ENCODE measurements at places on chromosomes 2 and 18.

DNA sequence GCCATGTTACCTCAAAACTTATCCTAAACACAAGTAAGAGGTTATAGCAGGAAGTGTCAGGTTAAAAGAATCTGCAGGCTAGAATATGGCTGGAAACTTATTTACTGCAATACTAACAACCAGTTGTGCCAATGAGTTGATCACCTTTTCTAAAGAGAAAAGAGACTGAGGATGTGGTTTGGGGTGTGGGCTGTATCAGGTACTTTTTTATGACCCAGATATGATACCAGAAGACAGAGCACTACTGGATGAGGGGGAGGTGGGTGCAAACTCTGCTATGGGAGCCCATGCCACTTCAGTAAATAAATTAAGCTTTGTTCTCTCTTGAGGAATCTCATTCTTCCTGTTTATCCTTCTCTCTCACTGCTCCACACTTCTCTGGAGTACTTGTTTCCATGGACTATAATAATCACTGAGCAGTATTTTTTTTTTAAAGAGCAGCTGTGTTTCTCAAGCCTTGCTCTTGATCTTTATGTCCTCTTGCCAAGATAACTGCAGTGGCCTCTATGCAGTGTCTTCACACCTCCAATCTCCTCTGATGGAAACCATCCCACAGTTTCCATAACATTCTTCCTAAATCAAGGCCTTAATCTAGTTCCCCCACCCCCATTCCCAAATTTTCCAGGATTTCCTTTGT lies 51.2 kb upstream of the NOSTRIN start:
- DNase-seq: no peak

DNA sequence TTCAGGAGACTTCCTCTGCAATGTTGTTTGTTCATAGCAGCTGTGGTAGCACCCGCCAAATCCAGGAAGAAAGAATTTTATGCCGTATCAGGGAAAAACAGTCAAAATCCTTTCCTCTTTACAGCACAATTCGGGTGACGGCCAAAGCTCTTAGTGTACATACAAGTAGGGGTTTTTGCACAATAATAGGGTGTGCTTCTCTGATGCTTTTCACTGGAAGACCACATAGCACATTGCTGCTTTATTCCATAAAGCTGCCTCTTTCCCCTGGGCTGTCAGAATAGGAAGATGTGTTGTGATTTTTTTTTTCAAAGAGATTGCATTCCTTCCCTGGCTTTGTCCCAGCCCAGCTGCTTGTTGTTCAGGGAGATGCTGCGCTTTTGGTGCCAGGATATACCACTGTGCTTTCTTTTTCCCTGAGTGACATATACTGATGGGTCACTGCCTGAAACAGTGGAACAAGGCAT lies 27.2 kb upstream of the LANCL1 start:
- no peak for DNase-seq

DNA sequence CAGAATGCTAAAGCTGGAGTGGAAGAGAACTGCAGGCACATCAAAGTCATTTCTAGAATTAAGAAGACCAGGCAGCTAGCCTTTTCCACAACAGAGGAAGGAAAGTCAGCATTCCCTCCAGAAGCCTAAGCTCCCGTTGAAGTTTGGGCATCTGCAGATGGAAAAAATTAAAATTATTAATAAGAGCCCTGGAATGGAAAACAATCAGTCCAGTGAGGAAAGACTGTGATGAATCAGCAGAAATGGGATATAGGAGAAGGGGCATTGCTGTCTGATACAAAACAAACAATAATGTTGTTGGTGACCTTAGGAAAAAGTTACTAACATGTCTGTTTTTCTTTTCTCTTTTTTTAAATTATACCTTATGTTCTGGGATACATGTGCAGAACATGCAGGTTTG lies 450.7 kb upstream of the SLC14A2 start:
- no peak for DNase-seq

DNA sequence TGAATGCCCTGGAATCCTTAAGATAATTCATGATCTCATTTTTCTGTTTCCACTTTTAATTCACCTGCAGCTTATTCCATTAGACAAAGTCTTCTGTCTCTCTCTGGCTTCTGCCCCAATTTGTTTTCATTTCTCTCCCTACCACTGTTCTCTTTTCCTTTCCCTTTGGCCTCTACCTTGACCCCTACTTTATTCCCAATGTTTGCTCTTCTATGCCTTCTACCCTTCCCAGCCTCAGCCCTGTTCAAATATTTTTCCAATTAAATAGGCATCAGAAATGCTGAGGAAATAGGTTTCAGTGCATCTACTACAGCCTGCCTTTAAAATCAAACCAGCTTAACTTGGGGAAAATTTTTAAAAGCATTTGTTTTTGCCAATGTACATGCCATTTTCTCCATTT lies 443.7 kb upstream of the CWC22 start:
- no peak for DNase-seq

DNA sequence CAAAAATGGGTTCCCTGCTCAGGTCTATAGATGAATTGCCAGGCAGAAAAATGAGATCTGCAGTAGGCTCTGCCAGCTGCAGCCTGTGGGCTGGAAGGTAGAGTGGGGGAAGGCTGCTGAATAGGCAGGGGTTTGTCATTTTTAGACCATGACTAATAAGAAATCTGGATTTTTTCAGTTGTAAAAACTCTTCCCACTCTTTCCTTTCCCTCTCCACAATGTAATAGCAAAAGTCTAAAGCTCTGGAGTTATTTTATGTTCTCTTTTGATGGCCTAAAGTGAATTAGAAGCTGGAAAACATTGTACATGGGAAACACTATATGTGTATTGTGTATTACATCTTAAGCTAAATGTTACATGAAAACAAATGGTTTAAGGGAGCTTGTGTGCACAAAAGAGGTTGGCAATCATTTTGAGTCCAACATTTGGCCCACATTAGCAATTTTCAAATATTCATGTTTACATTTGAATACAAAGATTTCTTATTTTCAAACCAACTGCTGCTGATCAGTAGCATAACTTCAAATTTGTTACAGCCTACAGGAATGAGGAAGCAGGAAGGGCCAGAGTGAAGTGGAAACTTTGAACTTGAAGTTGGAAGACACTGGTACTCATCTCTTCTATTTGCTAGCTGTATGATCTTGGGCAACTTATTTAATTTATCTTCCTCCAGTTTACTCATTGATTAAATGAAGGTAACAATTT lies 407.1 kb downstream of the SLC4A3 start:
- no peak for DNase-seq

- no peak for DNase-seq
These were observed 138.7 kb downstream of the PRKCE start for GRCh38 chr2:45789961-45790723.

DNA sequence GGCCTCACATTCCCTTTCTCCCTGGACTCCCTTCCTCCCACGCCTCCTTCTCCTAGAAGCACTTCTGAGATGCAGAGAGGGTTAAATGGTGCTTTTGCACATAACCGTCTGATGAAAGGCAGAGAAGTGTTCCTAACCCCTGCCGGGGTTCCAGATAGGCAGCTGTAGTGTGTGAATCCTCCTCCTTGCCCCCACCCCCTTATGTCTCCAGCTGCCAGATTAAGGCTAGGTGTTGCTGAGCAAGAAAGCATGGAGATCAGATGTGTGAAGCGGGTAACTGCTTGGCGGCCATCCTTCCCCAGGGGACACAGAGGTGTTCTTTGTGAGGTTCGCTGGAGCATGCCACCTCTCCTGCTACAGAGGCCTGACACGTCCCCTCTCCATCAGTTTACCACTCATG lies 88.3 kb downstream of the NRP2 start:
- no peak for DNase-seq

DNA sequence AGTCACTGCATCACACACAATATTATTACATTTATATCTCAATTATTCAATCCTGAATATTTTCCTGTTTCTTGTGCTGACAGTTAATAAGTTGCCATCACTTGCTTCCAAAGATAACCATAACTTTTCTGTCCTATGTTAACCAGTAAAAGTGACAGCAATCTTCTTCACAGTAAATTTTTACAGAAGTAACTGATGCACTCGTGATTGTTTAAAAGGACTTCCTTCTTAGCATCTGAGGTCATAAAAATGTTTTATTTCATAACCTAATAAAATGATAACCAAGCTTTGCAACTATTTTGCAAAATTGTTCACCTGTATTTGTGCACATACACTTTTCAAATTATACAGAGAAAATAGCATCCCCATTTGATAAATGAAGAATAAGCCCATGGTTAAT lies 20.6 kb upstream of the ANKRD62 start:
- DNase-seq: no peak

DNA sequence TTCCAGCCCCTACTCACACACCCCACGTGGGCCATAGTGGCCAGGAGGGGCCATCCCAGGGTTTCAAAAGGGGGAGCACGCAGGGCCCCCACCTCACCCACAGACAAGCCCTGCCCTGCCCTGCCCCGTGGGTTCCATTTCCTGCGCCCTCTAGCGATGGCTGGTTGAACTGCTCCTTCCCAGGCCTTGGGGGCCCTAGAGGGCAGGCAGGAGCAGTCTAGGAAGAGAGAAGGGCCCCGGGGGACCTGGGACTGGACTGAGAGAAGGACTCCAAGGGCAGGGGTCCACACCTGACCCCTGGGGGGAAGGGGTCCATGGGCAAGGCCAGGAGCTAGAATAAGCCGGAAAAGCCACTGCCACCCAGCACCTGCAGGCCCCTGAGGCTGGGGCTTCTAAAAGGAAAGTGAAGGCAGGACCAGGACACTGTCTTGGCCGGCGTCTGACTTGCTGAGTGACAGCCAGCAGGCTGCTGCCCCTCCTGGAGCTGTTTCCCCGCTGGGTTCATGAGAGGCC lies 10.1 kb downstream of the CYP26B1 start:
- no peak for DNase-seq

- DNase-seq: no peak
These were observed 21.7 kb upstream of the KLHL29 start for GRCh38 chr2:23363268-23363667.

- no peak for DNase-seq
These were observed 34.0 kb upstream of the MALL start for GRCh38 chr2:110149330-110150220.

DNA sequence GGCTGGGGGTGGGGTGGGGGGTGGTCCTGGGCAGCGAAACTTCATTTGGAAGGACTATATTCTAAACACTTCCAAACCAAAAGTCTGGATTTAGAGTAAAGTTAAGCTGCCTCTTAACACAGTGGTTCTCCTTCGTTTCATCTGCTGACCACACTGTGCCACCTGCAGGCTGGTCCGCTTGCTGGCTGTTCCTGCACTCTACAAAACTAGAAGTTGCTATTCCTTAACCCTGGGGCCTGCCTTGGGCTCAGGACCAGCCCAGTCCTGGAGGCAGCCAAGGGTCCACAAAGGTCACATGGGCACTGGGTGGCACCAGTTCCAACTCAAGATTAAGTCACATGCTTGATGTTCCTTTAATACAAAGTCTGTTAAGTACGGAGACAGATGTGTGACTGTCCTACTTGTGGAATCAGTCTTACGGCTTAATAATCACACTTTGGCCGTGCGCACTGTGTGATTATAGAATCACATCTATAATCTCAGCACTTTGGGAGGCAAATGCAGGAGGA lies 195.4 kb downstream of the FAM210A start:
- no peak for DNase-seq

GRCh38 chr18:45666006-45666405 lies 50.7 kb downstream of the SLC14A2 start:
- DNase-seq: no peak

- no peak for DNase-seq
These were observed 1.5 kb downstream of the FAM110C start for GRCh38 chr2:44748-45341.

DNA sequence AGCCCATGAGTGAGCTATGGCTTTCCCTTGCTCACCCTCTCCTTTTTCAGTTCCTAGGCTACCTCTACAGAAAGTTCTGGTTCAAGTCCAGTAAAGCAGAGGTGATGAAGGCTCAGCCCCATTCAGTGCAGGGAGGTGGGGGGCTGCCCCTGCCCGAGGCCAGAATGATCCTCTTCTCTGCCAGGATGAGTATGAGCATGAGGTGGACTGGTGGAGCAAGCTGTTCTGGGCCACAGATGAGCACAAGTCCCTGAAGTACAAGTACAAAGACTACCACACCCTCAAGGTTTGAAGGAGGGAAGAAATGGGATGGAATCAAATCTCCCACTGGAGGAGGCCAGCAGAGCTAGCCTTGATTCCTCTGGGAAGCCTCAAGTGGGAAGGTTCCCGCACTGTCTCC lies 42.4 kb downstream of the LMAN2L start:
- no peak for DNase-seq

DNA sequence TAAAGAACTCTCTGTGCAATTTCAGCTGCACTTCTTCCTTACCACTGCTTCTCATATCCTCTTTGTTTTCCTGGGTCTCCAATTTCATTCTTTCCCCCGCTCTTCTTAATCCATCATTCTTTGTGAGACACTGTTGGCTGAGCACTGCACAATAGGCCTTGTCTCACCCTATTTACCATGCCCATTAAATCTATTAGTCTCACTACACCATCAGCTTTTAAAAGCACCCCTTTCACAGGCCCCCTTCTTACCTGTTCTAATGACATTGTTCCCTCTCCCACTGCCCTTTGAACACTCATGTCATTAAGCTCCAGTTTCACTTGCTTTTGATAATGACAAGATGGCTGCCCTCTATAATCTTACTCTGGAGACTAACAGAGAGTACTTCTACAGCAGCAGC lies 404.1 kb upstream of the ACVR2A start:
- no peak for DNase-seq

- no peak for DNase-seq
These were observed 120.5 kb upstream of the CCDC68 start for GRCh38 chr18:55079481-55080355.

DNA sequence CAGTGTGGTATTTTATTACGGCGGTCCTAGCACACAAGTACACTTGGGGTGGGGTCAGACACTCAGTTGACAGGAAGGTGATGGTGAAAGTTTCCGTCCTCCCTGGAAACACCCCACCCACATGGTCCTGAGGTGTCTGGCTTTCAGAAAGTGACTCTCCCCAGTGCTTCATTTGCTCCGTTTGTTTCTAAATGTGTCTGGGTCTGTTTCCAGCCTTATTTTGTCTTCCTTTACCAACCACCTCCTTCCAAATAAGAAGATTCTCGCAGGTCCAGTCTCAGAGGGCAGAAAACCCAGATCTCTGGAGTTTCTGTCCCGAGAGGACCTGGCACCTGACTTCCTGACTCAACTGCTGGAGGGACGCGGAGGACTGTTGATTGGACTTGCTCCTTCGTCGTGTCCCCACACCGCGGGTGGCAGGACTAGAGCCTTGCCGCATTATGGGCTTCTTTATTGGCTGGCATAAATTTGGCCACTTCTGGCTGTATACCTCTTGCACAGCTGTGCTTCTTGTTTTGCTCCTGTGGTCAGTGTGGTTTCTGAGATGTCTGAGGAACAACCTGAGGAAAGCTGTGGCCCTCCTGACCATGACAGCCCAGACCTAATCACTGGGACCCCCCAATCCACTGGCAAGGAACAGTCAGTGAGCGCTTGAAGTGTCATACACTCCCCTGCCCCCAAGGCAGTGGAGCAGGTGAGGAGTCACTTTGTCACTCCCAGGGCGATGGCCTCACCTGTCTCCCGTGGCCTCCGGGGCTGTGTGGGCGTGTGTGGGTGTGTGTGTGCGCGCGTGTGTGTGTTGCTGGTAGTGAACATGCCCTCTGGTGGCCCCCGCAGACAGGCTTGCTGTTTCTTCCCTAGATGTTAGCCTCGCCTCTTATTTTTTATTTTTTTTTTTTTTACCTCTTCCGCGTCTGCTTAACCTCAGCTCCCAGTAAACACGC lies 45.6 kb downstream of the MEX3C start:
- no peak for DNase-seq

- DNase-seq: no peak
These were observed 34.6 kb downstream of the BIN1 start for GRCh38 chr2:127072396-127072795.
